NCI-H2107 (cell line): ENCODE measurements at places on chromosomes 7 and 10.

GRCh38 chr10:133489816-133490588 is 36.3 kb downstream of the SCART1 start:
- no peak for DNase-seq

DNA sequence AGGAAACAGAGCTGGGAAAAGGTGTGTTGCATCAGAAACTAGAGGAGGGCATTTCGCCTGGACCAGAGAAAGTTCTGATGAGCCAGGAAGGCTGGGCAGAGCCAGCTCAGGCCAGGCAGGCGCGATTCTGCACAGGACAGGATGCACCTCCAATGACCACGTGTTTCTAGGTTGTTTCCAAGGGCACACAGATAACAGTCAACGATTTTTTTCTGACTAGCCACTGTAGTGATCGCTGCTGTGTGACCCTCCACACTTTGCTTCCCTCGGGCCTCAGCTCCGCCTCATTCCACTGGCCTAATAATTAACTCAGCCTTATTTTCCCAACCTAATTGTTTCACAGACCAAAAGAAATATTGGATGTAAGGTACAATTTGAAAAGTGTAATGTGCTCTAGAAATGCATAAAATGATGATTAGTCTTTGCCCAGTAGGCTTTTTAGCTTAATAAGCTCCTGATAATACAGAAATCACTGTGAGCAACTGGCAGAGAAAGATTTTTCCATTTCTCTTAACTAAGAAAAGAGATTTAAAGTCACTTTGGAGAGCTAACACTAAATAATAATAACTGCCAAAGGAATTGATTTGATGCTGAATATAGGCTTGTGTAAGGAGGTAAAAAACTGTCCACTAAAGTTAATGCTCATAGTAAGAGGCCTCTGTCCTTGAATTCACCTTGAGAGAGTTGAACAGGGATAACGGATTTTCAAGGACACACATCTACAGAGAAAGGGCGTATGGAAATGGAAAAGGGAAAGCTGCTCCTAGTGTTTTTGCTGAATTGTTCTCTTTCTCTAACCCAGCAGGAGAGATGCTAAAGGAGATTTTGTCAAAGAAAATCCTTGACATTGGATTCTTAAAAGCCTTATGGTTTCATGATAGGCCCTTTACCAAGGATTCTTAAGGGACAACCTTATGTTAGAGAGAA is 291.0 kb upstream of the C7orf33 start:
- DNase-seq: no peak

- DNase-seq: no peak
These were observed 585.8 kb downstream of the KCNMA1 start for GRCh38 chr10:77051837-77052236.

DNA sequence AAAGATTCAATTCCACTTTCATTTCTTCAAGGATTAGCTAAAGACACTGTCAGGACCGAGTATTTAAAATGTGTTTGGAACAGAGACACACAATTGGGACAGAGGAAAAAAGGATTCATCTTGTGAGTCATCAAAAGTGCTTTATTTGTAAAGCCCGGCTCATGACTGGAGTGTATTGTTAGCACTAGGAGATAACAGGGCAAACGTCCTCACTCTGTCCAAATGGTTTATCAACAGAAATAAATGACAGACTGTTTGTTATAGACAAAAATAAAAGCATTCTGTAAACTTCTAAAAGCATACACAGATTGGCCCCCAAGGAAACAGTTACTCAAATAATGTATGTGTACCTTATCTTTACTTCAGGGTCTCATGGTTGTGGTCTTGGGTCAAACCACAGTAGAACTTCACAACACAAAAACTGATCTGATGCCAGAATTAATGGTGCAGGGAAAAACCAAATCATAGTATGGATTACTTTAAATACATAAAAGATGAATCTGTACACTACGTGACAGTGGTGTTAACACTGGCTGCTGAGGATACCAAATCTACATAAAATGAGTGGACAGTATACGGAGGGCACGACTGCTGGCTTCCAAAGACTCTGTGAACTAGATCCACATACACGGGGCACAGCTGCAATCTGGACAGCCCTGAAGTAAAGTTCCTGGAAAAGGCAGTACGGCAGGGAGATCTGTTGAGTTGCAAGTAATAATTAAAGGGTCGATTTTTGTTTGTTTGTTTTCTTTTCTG is 179.4 kb downstream of the PIP4K2A start:
- DNase-seq: no peak

DNA sequence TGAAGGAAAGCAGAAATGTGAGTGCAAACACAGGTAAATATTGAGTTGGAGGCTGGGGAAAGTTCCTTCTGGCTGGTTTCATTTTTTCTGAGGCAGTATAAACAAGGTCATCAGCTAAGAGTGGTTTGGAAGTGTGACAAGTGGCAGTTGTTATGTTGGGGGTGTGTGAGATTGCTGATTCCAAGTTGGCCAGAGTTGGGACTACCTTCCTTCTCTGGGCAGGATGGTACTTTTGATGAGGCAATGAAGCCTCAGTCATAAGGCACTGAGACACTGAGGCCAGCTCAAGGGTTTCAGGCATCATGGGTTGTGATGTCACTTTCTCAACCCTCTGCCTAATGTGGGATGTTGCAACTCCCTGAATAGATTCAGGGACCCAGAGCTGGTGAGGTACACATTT is 8.2 kb upstream of the PTTG1IP2 start:
- DNase-seq: no peak

DNA sequence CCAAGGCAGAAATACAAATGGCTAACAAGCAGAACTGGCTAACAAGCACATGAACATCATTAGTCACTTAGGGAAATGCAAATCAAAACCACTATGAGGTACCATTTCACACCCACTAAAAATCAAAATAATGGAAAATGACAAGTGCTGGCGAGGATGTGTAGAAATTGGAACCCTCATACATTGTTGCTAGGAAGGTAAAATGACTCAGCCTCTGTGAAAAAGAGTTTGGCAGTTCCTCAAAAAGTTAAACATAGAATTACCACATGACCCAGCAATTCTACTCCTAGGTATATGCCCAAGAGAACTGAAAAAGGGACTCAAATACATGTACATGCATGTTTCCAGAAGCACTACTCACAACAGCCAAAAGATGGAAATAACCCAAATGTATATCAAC is 52.8 kb upstream of the ANAPC16 start:
- no peak for DNase-seq

DNA sequence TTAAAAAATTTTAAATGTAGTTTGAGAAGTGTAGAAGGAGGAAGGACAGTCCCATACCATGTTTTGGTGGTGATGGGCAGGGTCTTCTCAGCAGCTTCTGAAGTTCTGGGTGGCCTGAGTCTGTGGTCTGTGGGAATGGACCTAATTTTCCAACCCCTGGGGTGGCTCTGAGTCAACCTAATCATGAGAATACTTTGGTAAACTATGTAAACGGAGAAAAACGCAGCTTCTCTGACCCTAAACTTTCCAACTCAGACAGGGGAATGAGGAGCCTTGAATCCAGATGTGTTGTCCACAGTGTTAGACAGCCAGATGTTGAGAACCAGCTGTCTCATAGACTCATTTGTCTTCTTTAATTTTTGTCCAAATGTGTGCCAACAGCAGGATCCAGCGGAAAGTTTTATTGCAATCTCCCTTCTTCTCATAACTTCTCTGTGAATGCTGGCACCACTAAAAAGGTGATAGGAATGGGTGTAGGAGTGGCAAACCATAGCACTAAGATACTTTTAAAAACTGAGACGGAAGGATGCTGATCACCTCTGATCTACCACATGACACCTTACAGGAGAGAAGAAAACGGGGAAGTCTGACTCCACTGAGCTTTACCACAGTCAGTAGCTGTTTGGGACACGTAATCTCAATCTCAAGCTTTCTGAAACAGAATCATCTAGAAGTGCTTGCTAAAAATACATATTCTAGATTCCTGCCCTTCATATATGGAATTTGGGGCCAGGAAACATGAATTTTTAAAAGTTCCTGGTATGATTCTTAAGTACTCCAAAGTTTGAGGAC is 90.5 kb upstream of the PHYHIPL start:
- DNase-seq: no peak

GRCh38 chr7:6637544-6638229 is 569 bp downstream of the ZNF316 start:
- no peak for DNase-seq

GRCh38 chr7:19665399-19666008 is 43.3 kb downstream of the POLR1F start:
- DNase-seq: peak; percentile 3

DNA sequence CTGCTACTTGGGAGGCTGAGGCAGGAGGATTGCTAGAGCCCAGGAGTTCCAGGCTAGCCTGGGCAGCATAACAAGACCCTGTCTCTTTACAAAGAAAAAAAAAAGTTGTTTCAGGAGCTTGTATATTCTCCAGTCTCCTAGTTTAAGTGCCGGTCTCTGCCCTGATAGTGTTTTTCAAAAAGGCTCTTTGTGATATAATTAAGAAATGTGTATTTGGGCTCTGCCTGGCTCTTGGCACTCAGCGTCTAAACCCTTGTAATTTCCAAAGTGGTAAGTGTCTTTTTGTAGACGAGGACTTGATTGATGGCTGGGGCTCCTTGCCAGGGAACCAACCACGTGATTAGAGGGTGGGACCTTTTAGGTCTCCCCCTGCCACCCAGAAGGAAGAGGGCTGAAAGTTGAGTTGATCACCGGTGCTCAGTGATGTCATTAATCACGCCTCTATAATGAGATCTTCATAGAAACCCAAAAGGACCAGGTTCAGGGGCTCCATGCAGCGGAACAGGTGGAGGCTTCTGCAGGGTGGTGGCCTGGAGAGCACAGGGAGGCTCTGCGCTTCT is 4.4 kb downstream of the EIF3B start:
- DNase-seq: no peak

- DNase-seq: peak; percentile 3
These were observed 110.2 kb downstream of the MYO3A start for GRCh38 chr10:26044141-26044749.

DNA sequence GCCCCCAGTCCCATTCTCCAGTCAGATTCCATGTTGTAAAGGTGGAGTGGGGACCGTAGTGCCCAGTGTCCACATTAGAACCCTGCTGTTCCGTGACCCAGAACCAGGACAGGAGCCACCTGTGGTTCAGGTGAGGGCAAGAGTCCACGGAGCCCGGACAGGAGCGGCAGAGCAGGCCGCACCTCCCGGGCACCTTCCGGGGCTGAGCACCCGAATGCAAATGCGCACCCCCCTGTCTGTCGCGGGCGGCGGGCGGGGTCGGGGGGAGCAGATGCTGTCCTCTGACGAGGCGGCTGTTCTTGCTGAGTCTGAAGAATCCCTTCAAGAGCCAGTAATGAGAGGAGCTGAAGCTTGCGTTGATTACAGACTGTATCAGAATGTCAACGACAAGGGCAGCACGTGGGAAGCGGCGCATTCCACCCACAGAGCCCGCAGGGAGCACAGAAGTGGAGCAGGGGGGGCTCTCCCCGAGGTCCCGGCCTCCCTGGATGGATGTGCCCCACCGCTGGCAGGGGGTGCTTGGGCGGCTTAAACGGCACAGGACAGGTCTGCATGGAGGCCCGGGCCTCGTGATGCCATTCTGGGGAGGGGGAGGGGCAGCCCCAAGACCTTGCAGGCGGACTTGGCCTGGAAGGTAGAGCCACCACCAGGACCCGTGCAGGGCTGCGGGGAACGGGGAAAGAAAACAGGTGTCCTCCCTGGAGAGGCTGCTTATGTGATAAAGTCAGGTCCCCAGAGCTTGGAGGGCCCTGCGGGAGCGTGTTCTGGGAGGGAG is 407.5 kb upstream of the RNF32 start:
- DNase-seq: no peak

DNA sequence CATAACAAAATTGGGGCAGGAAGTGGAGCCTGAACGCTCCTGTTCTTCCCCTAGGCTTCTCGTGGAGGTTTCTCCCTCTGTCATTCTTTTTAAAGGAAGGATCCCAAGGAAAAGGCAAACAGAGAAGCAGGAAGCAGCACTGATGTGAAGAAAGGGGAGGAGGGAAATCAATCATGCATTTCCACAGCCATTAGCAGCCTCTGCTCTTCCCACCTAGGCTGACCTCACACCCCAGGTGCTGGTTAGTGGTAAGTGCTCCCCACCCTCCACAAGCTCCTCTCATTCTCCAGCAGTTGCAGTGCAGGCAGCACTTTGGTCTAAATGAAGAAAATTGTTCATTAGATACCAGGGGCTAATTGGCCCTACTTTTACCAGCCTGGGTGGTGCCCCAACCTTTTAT is 2.6 kb downstream of the CRHR2 start:
- no peak for DNase-seq

GRCh38 chr7:134865001-134865845 is 85.8 kb downstream of the CALD1 start:
- no peak for DNase-seq

DNA sequence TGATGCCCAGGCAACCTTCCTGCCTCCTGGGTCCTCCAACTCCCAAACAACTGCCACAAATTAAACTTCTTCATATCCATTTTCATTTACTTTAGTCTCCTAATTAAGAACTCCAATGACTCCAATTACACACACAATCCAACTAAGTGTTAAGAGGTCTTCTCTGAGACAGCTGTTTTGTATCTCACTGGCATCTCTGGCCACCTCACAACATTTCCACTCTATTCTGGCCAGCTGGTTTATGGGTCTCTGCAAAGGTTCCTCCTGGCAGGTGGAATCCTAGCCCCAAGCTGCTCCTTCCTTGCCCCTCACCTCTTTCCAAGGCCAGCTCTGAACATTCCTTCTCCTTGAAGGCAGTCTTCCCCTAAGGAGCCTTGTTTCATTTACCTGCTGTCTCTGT is 123.1 kb upstream of the HPS1 start:
- no peak for DNase-seq

DNA sequence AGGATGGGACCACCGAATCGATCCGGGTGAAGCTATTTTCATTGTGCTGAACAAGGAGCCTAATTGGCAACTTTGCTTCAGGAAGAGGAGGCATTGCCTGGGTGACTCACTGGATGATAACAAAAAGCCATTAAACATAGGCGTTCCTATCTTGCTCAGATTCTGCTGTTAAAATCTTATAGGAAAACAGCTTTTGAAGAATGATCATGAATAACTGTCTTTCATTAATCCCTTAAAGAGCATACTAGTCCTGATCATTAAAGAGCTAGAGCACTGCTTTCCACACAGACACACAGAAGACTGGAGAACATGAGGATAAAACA is 174.2 kb upstream of the IMMP2L start:
- DNase-seq: no peak

- no peak for DNase-seq
These were observed 61.5 kb upstream of the ELMO1 start for GRCh38 chr7:37510043-37510634.

DNA sequence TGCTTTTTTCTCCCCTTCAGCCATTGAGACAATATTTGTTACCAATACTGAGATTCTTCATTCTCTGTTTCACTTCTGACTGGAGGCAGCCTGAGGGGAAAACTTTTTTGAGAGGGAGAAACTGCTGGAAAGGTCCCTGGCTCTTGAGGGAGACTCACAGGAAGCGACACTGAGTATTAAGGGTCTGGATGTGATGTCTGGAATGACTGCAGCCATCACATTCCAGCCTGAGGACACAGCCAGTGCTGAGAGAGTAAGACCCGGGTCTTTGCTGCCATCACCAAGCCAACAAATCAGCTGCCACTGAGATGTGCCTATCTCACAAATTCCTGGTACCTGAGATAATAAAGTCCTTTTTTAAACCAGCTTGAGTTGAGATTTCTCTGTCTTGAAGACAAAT is 157.4 kb downstream of the DPY19L1 start:
- DNase-seq: no peak
